Stimulated activated CD8-positive, alpha-beta memory T cell treated with anti-CD3 and anti-CD28 coated beads, Interleukin-2, amount 100 ng/mL, for 1 hour (primary cell): ENCODE measurements at places on chromosomes 7 and 10.

- no peak for DNase-seq
Observed at GRCh38 chr7:117774943-117775342, 98.3 kb downstream of the CTTNBP2 start.

- DNase-seq: no peak
Observed at GRCh38 chr10:7932301-7933036, 114.2 kb downstream of the TAF3 start.

- no peak for DNase-seq
Observed at GRCh38 chr10:22477334-22478287, 132.3 kb downstream of the SPAG6 start.

- DNase-seq: no peak
Observed at GRCh38 chr7:105990141-105990540, 27.1 kb downstream of the CDHR3 start.

- no peak for DNase-seq
Observed at GRCh38 chr7:134942690-134943466, 43.4 kb upstream of the AGBL3 start.

DNA sequence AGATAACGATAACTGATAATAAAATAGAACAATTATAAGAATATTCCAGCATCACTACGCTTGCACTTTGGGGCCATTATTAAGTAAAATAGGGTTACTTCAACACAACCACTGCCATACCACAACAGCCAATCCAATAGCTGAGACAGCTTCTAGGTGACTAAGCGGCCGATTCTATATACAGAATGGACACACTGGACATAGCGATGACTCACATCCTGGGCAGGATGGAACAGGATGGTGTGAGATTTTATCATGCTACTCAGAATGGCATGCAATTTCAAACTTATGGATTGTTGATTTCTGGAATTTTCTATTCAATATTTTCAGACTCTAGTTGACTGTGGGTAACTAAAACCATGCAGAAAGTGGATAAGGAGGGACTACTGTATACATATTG lies 920.9 kb downstream of the LRMDA start:
- no peak for DNase-seq

GRCh38 chr10:101624526-101625102 lies 36.5 kb downstream of the DPCD start:
- DNase-seq: no peak

DNA sequence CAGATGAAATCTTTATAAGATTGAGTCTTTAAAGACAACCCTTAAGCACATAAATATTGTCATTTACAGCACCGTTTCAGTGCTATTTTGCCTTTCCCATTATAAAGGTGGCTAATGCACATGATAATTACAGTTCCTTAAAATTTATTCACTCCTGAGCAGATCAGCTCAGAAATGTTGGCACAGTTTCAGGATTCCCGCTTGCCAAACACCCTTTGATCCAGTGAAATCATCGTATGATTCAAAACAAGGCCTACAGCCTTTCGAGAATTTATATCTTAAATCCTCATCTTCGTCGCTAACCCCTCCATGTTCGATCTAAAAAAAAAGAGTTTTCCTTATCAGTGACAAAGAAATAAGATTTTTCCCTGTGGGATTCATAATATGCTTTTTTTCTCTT lies 14.1 kb upstream of the SOSTDC1 start:
- no peak for DNase-seq

DNA sequence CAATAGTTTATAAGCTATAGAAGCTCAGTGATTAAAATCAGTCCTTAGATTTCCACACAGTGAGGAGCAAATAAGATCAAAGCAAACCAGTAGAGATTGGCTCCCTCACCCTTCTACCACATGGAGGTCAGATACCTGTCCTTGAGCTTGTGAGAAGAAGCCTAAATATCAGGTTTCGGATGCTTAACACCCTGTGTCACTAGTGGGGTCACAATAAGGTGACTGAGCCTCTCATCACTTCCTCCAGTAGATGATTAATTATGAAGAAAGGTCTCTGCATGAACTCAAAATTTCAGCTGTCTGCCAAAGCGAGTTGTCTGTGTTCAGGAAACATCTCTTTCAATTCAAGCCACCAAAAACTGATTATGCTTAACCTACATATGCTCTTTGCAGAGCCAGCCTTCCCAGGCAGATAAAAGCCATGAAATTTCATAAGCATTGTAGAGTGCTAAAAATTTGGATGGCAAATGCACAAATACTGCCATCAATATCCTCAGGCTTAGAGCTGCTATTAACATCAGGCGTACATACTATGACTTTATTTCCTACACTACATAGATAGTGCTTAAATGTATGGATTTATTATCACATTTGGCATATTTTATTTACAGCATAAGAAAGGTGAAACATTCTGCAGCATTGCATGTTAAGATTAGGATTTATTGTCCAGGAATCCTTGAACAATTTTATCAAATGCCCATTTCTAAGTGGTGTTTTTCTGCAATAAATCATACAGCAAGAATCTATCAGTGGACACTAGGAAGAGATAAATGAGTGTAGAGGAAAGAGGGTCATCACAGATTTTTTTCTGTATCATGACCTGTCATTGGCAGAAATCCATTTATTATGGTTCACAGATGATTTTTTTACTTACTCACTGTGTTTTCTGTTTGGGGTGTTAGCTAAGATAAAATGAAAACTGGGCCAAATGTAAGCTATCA lies 285.1 kb upstream of the SP8 start:
- DNase-seq: no peak

DNA sequence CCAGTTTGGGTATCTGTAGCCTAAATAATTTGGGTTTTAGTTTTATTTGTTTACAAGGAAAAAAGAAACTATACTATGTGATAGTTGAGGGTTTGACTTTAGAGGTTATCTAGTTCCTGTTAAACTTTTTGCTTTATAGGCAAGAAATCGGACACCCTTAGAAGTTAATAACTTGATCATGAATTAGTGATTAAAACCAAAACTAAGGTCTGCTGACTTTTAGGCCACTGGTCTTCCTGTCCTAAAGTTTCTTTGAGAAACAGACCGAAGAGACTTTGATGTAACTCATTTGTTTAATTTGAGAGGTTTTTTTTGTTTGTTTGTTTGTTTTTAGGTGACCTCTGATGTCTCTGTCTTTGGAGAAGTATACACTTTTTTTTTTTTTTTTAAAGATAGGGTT lies 59.7 kb downstream of the PHTF2 start:
- DNase-seq: no peak

GRCh38 chr10:86953747-86954680 lies 3.4 kb downstream of the MMRN2 start:
- DNase-seq: no peak

DNA sequence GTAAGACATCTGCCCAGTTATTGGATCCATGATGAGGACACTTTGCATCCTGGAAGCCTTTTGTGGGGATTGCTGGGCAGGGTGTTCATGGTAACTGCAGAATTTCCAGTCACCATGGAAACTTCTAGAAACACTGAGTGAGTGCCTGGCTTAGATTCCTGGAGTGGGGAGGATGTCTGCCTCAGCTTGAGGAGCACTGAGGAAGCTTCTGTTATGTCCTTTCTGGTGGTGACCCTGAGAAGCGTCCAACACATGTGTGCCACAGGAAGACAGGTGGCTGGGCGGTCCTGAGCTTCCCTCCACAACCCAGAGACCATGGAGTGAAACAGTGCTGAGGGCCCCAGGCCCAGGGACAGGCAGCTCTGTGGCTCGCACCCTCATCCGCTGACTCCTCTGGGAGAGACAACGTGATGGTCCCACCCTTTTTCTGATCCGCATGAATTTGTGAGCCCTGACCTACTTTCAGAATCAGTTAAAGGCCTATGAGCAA lies 191.8 kb upstream of the CXCL12 start:
- no peak for DNase-seq

- no peak for DNase-seq
Observed at GRCh38 chr7:66642186-66642585, 13.5 kb downstream of the KCTD7 start.

DNA sequence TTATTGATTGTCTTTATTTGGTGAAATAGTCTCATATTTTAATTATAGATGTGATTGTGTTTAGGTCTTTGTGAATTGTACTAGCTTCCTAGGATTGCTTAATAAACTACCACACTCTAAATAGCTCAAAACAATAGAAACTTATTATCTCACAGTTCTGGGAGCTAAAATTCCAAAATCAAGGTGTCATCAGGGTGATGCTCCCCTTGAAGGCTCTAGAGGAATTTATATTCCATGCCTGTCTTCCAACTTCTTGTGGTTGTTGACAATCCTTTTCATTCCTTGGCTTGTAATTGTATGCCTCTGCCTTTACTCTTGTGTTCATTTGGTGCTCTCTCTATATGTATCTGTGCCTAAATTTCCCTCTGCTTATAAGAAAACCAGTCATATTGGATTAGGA lies 155.3 kb upstream of the AKR1E2 start:
- DNase-seq: no peak

GRCh38 chr7:140403878-140404564 lies at the start of gene RAB19:
Gene RAB19 (plus strand): TSS chr7:140404058. CDS start chr7:140407647, 3,589 bp downstream.
- DNase-seq: no peak
